ENCODE measurements at places on chromosomes 12 and 14.

- no peak for DNase-seq
These were observed 720.1 kb downstream of the DIO2 start for GRCh38 chr14:79491161-79491560.

DNA sequence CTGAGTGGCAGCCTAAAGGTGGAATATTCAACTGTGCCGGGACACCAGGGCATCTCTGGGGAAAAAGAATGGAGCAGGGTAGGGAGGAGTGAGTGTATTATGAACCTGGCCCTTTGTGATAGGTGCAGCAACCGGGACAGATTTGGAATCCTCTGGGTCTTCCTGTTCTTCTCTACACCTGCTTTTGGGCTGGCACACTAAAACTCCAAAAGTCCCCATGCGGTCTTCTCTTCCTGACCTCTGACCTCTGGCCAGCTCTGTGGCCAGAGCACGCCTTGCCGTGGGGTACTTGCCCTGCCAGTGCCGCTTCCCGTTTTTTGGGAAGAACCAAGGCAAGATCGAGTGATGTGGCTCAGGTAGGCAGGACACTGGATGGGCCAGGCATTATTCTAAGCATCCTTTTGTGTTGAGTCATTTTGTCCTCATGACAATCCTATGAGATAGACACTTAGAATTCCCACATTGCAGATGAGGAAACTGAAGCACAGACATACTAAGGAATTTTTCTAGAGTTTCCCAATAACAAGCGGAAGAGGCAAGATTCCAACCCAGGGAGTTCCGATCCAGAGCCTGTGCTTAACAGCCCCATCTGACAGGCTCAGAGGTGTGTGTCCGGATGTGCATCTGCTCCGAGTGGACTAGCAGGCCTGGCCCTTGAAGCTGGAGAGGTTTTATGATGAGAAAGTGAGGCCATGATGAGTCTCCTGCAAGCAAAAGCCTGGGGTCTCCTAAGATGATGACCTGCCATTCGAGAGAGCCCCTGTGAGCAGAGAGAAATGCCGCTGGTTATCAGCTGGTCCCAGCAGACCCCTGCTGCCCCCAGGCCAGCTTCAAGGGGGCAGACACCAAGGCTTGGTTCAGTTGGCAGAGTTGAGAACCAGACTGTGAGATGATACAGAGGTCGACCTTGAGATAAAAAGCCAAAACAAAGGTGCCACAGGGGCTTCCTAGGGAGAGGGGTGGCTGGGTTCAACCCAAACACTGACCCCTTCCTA is 67.9 kb upstream of the ESRRB start:
- no peak for DNase-seq

- DNase-seq, result no peak
These were observed 575.2 kb upstream of the MDGA2 start for GRCh38 chr14:48250575-48250974.

- DNase-seq, result no peak
These were observed 29.7 kb downstream of the RAD9B start for GRCh38 chr12:110531741-110532333.

DNA sequence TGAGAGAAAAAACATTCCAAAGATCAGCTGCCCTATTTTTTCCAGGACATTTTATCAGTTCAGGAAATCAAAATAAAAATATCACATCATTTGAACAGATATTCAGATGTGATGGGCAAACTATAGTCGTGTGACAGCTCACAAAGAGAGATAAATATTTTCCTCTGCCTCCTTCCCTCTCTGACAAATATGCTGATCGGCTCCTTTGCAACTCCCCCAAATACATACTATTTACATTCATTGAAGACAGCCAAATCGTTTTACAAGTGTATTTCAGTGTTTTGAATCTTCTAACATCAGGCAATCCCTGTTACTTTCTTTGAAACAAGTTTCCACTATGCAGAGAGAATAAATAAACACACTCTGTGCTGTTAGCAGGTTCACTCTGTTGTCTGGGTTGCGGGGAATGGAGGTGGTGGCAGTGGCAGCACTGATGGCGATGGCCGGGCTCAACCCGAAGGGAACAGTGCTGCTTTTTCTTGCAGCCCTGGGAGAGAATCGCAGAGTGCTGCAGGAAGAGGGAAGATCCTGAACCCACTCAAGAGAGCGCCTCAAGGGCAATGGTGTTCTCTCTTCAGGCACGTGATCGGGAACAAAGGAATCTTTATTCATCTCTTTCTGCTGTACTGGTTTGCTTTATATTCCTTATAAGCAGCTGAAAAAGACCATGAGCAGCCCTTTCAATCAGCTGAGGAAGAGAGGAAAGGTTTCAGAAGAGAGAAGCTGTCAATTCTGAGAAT is 142.5 kb downstream of the PHLDA1 start:
- peak; percentile 75 for DNase-seq
